Hematopoietic multipotent progenitor cell (in vitro differentiated cells): ENCODE measurements at places on chromosomes 4 and X.

DNA sequence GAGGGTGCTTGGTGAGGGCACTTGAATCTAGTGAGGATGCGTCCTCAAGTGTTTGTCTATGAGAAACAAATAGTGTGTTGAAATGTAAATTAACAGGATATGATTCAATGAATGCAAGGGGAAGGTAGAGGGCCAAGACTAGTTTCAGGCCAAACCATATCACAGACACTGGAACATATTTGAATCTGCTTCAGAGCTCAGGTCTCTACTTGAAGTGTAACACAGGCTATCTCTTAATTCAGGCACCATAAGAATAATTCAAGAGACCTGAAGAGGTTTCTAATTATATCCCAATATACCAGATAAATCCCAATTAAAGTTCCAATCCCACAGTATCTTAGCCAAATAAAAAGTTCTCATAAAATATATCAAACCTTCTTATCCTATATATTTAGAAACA is 146.5 kb upstream of the INTU start:
- no peak for DNase-seq

DNA sequence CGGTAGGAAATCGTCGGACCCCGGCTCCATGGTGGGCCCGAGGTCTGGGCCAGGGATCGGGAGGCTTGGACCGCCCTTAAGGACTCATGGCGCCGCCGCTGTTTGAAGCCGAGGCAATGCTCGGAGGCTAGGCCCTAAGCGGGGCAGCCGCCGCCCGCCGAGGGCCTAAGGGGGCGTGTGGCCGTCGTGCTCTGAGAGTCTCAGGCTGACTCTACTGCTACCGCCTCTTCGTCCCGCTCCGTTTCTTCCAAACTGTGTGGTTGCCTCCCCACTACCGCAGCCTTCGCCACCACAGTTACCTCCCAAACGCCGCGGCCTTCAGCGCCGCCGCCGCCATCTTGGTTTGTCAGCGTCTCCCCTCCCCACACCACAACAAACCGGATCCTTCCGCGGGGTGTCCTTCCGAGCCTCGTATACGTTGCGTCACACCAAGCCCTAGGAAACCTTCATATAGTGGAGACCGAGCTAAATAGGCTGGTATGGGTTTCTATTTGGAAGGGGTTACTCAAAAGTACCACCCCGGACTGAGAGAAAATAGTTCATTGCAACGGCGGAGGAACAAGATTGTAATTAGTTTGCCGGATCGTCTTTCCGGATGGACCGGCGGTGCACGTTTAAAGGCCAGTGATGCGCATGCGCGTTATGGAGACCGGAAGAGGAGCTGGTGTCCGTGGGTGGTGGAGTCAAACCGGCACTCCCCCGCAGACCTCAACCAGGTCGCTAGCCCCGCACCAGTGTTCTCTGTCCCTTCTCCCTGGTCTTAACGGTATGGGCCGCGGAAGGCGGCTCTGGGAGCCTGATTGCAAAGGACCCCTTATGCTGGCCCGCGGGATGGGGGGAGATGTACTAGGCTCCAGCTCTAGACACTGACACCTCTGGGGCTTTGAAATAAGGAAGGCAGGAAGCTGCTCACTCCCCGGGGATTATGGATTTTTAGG is at the start of gene KDM5C:
KDM5C (minus strand) TSS at position 348 of the 938 bp plus-strand sequence; CDS start at position 30, 318 bp downstream.
- peak; percentile 89 for DNase-seq

DNA sequence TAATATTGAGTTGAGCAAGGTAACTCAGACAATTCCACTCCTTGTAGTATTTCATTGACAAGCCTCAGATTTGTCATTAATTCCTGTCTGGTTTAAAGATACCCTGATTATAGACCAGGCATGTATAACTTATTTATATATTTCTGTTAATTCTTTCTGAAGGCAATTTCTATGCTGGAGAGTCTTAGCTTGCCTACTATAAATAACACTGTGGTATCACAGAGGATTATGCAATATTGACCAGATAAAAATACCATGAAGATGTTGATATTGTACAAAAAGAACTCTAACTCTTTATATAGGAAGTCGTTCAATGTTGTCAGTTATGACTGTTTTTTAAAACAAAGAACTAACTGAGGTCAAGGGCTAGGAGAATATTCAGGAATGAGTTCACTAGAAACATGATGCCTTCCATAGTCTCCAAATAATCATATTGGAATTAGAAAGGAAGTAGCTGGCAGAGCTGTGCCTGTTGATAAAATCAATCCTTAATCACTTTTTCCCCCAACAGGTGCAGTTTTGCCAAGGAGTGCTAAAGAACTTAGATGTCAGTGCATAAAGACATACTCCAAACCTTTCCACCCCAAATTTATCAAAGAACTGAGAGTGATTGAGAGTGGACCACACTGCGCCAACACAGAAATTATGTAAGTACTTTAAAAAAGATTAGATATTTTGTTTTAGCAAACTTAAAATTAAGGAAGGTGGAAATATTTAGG is 821 bp downstream of the CXCL8 start:
- DNase-seq = no peak

- DNase-seq = no peak
These were observed 153.9 kb downstream of the CCNG2 start for GRCh38 chr4:77310931-77311330.

GRCh38 chrX:13607996-13608365 is 38.6 kb downstream of the EGFL6 start:
- DNase-seq = no peak

- no peak for DNase-seq
These were observed 40.6 kb upstream of the XPNPEP2 start for GRCh38 chrX:129698150-129698549.

DNA sequence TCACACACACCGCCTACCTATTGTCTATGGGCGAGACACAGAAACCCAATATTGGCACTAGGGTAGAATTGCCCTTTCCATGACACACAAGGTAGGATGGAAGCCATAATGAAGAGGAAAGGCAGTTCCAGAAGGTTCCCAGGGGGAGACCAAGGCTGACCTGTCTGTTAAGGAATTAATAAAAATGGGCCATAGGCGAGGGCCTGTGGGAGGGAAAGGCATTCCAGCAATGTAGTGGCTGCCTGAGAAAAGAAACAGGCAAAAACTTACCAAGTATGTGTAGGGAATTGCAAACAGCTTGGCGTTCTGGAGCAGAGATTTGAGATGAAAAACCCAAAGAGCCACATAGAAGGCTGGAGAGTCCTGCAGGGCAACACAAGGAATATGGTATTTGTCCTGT is 19.1 kb downstream of the MAGED2 start:
- DNase-seq = no peak

DNA sequence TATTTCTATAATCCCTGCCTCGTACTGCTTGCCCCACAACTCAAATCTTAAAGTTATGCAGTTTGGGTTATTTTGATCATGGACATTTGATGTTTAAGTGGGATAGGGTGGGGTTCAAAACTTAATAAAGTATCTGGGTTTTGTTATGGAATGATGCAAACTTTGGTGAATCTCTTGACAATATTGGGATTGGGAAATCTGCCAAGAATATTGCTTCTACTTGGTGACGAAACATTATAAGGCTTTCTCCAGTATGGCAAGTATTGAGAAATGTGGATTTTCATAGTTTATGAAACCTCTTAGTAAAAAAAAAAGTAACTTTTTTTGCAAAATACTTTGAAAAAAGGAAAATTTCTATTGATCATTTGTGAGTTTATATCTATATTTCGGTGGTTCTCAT is 130.8 kb upstream of the SFRP2 start:
- DNase-seq = no peak

- peak; percentile 38 for DNase-seq
These were observed 41.3 kb upstream of the ATP6AP2 start for GRCh38 chrX:40539214-40540142.

DNA sequence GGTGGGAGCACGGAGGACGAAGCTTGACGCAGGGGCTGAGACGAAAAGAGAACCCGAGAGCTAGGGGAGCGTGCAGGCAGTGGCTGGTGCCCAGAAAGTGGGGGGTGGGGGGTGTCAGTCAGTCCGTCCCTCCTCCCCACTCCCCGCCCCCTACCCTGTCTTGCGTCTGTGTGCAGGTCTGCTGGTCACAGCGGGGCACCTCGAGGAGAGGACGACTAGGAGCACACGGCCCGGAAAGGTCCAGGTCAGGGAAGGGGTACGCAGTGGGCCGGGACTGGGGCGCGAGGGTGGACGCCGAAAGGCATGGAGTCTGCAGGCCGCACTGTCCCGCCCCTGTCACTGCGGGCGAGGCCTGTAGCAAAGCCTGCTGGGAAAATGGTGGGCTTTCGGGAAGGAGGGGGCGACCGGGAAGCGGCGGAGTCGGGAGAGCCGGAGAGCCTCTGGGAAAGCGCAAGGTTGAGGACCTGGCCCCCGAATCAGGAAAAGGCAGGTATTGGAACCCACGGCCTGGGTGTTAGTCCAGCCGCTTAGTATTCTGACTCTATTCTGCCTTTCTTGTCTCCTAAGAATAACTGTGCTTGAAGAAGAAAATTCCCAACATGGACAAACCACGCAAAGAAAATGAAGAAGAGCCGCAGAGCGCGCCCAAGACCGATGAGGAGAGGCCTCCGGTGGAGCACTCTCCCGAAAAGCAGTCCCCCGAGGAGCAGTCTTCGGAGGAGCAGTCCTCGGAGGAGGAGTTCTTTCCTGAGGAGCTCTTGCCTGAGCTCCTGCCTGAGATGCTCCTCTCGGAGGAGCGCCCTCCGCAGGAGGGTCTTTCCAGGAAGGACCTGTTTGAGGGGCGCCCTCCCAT is 769 bp downstream of the TCEAL1 start:
- peak; percentile 55 for DNase-seq

DNA sequence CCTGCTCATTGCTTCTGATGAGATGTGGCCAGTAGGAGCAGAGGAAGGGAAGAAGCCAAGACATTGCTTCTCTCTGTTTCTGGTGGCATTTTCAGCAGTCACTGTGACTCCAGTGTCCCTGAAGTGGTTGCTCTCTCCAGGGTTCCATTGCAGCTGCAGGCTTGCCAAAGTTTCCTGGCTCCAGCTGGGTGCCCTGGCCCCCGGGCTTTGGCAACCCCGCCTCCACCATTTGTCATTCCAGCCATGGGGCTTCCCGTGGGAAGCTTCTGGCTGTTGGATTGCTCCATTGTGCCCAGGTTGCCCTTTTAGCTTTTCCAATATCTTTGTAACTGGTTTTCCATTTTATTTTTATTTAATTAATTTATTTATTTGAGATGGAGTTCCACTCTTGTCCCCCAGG is 12.7 kb downstream of the FGFBP1 start:
- no peak for DNase-seq

- no peak for DNase-seq
These were observed 132.7 kb downstream of the PALLD start for GRCh38 chr4:168629566-168629965.

DNA sequence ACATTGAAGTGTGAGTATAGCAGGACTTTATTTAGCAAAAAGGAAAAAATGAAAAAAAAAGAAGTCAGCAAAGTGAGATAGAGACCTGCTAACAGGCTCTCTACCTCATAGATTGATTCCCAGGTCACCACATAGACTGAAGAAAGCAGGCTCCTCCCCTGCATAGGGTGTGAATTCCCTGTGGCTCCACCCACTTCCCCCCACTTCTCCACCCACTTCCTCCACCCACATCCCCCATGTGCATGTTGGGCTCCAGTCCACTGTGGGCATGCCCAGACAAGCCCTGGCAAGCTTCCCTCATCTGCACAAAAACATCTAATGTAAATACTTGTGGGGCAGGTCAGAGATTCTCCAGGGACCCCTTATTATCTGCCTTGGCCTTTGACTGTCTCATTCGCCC is 97.8 kb downstream of the TMEM47 start:
- no peak for DNase-seq
